Astrocyte (in vitro differentiated cells and primary cell): ENCODE measurements at places on chromosomes 16 and 17. TPM values are rescaled to one million over a fixed set of nuclear protein-coding genes. Genes with fewer than 3 reads are reported as not detected.

Gene LCAT
- total RNA-seq, result 33.7 and 37.9 TPM in 2 replicates

Gene PDE6G
- total RNA-seq, result not detected in 2 replicates

Gene LRRC37A
- total RNA-seq, result 2.2 and 4.2 TPM in 2 replicates

Gene SRL
- not detected in 2 replicates for total RNA-seq

- DNase-seq, result peak; percentile 59
- H3K4me3 ChIP-seq, result no peak overlapping the region
- H3K36me3 ChIP-seq, result no peaks in the 10 kb centered on the region
Measured at GRCh38 chr17:44601539-44601938, 44.3 kb downstream of the FZD2 start.

GRCh38 chr16:74667255-74667700 is 601 bp upstream of the RFWD3 start:
- peak overlapping the region; percentile 81 for H3K4me3 ChIP-seq
- DNase-seq, result peak; percentile 18
- peak overlapping the region; percentile 51 for H3K27ac ChIP-seq
- H3K36me3 ChIP-seq, result peaks cover 10% of the 10 kb centered on the region

DNA sequence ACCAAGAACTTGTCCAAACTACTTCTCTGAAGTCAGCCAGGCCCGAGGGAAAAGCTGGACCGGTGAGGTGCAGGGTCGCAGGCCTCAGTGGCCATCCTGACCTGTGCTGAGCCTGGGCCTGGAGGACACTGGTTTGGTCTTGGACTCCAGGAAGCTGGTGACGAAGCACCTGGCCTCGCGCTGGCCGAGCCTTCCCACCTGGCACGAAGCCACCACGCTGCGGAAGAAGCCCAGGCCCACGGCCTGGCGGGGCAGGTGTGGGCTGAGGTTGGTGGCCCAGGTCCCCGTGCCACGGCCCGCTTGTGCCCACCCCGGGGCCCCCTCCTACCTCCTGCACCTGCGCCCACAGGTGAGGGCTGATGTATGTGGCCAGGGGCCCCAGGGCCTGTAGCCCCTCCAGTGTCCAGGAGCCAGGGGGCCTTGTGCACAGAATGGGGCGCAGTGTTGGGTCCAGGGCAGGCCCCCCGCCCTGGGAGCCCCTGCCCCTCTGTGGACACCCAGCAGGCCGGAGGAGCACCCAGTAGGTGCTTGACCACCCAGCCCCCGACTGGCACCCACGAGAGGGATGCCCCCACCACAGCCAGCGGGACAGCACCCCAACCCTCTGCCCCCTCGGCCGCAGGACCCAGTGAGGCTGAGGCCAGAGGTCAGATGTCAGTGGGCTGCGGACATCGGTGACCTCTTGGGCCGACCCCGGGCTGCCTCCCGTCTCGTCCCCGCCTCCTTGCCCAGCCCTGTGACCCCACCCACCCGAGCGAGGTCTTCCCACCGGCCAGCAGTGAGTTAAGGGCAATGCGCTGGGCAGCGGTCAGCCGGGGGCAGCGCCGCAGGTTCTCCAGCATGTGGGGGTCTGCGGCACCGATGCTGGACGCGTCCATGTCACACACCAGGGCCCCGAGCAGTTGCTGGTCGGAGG is 13.8 kb downstream of the MSLN start:
- DNase-seq, result no peak
- H3K4me1 ChIP-seq, result peaks cover 10% of the 10 kb centered on the region
- no peak overlapping the region for H3K4me3 ChIP-seq

GRCh38 chr16:72657791-72658190 is 390.1 kb downstream of the ZFHX3 start:
- H3K4me1 ChIP-seq, result no peaks in the 10 kb centered on the region
- H3K27me3 ChIP-seq, result no peaks in the 10 kb centered on the region
- H3K4me3 ChIP-seq, result no peak overlapping the region
- H3K36me3 ChIP-seq, result no peaks in the 10 kb centered on the region

GRCh38 chr17:59533694-59534093 is 31.7 kb upstream of the DHX40 start:
- no peaks in the 10 kb centered on the region for H3K36me3 ChIP-seq
- peaks cover 6% of the 10 kb centered on the region for H3K27me3 ChIP-seq
- DNase-seq, result no peak
- H3K27ac ChIP-seq, result no peak overlapping the region
- no peak overlapping the region for H3K4me3 ChIP-seq

GRCh38 chr17:19621697-19622096 is 26.9 kb upstream of the ALDH3A2 start:
- no peak for DNase-seq
- H3K27ac ChIP-seq, result no peak overlapping the region
- H3K36me3 ChIP-seq, result no peaks in the 10 kb centered on the region
- no peaks in the 10 kb centered on the region for H3K4me1 ChIP-seq
- peaks cover 2% of the 10 kb centered on the region for H3K27me3 ChIP-seq
- no peak overlapping the region for H3K4me3 ChIP-seq
